Type B pancreatic cell (in vitro differentiated cells): ENCODE measurements at places on chromosomes 3 and 15. TPM values are rescaled to one million over a fixed set of nuclear protein-coding genes. Genes with fewer than 3 reads are reported as not detected.

Gene CCDC13
- total RNA-seq = 0.71 and 2.4 TPM in 2 replicates

GRCh38 chr3:277873-278272 lies 81.3 kb downstream of the CHL1 start:
- H3K4me1 ChIP-seq = no peaks in the 10 kb centered on the region
- no peak for DNase-seq
- no peaks in the 10 kb centered on the region for H3K36me3 ChIP-seq
- H3K4me3 ChIP-seq = no peak overlapping the region
- H3K27ac ChIP-seq = no peak overlapping the region

DNA sequence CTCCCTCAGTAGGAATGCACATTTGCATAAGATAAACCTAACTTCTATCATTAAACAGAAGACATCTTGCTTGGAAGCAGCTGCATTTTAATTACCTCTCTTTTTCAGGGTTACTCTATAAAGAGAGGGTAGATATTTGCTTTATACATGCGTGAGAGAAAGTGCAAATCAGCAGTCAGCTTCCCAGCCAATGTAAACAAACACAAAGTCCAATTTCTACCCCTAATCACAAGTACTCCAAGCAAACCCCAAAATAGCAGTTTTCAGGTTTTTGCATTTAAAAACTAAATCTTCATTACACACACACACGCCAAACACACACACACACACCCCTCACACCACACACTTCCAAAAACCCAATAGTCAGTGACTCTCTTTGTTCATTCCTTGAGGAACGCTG lies 303.9 kb upstream of the ALCAM start:
- no peak overlapping the region for H3K27ac ChIP-seq
- no peak for DNase-seq
- peaks cover 5% of the 10 kb centered on the region for H3K4me1 ChIP-seq
- no peaks in the 10 kb centered on the region for H3K36me3 ChIP-seq

- no peaks in the 10 kb centered on the region for H3K27me3 ChIP-seq
- H3K36me3 ChIP-seq = no peaks in the 10 kb centered on the region
- H3K4me1 ChIP-seq = peaks cover 23% of the 10 kb centered on the region
- H3K4me3 ChIP-seq = no peak overlapping the region
Measured at GRCh38 chr3:149468504-149469212, 5.8 kb upstream of the TM4SF4 start.

Gene FAM107A
- total RNA-seq = 2.9 and 4.5 TPM in 2 replicates

GRCh38 chr3:45993421-45994027 lies 2.1 kb downstream of the FYCO1 start:
- no peak for DNase-seq
- peaks cover 8% of the 10 kb centered on the region for H3K4me1 ChIP-seq

GRCh38 chr15:82177291-82178010 lies 85.1 kb downstream of the EFL1 start:
- no peak overlapping the region for H3K4me3 ChIP-seq
- H3K36me3 ChIP-seq = peaks cover 3% of the 10 kb centered on the region
- peak overlapping the region; percentile 67 for H3K27ac ChIP-seq
- H3K4me1 ChIP-seq = peaks cover 16% of the 10 kb centered on the region

DNA sequence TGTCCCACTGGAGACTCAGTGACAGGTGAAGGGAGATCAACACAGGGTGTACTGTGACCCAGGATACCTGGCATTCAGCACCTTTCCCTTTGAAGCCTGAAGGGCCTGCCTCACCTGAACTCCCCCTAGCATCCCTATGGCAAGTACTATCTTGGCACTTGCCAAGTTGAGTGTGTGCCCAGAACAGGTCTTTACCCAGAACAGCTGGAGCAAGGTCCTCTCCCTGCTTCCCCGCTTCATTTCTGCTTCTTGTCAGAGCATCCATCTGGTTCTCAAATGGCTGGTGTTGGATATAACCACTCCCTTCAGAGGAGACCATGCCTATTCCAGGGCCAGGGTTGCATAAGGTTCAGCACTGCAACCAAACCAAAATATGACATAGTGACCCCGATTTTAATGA lies 73.0 kb downstream of the FAM43A start:
- H3K4me1 ChIP-seq = peaks cover 15% of the 10 kb centered on the region
- no peak for DNase-seq
- H3K36me3 ChIP-seq = no peaks in the 10 kb centered on the region
- H3K4me3 ChIP-seq = no peak overlapping the region
- no peak overlapping the region for H3K27ac ChIP-seq

GRCh38 chr15:92899601-92899947 lies 550 bp upstream of the CHD2 start:
- peak overlapping the region; percentile 97 for H3K4me3 ChIP-seq
- no peak for DNase-seq
- H3K27me3 ChIP-seq = peaks cover 7% of the 10 kb centered on the region
- H3K36me3 ChIP-seq = peaks cover 63% of the 10 kb centered on the region

Gene FANCD2OS
- total RNA-seq = not detected in 2 replicates

GRCh38 chr3:185332026-185332735 lies 30.8 kb upstream of the MAP3K13 start:
- H3K27ac ChIP-seq = peak overlapping the region; percentile 67
- DNase-seq = no peak
- no peaks in the 10 kb centered on the region for H3K27me3 ChIP-seq
- no peak overlapping the region for H3K4me3 ChIP-seq
- H3K4me1 ChIP-seq = peaks cover 8% of the 10 kb centered on the region
- no peaks in the 10 kb centered on the region for H3K36me3 ChIP-seq

GRCh38 chr3:5016211-5017161 lies 37.2 kb downstream of the BHLHE40 start:
- peaks cover 19% of the 10 kb centered on the region for H3K27me3 ChIP-seq
- peaks cover 26% of the 10 kb centered on the region for H3K4me1 ChIP-seq
- H3K4me3 ChIP-seq = peak overlapping the region; percentile 49
- no peaks in the 10 kb centered on the region for H3K36me3 ChIP-seq
- H3K27ac ChIP-seq = peak overlapping the region; percentile 54
- no peak for DNase-seq

- no peak overlapping the region for H3K27ac ChIP-seq
- H3K4me3 ChIP-seq = no peak overlapping the region
- no peak for DNase-seq
- no peaks in the 10 kb centered on the region for H3K4me1 ChIP-seq
Measured at GRCh38 chr3:170259907-170260306, 37.7 kb downstream of the PRKCI start.

DNA sequence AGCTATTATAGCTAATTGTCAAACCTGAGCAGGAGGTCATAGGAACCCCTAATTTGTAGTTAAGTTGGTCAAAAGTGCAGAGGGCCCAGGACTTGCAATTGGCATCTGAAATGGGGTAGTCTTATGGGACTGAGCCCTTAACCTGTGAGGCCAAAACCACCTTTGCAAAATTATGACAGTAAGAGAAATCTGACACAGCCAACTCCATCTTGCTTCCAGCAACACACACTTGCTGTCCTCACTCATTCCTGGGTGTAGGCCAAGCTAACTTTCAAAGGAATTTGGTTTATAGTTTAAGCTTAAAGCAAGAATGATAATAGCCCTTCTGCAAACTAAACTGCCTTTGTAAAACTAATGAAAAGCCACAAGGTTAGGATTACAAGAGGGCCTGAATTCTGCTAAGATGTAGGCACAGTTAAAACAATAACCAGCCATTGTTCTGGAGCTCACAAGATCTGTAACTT lies 57.6 kb upstream of the FRMD4B start:
- peaks cover 12% of the 10 kb centered on the region for H3K4me1 ChIP-seq
- H3K4me3 ChIP-seq = no peak overlapping the region
- no peak for DNase-seq
- H3K27me3 ChIP-seq = no peaks in the 10 kb centered on the region
- H3K27ac ChIP-seq = no peak overlapping the region
- no peaks in the 10 kb centered on the region for H3K36me3 ChIP-seq

DNA sequence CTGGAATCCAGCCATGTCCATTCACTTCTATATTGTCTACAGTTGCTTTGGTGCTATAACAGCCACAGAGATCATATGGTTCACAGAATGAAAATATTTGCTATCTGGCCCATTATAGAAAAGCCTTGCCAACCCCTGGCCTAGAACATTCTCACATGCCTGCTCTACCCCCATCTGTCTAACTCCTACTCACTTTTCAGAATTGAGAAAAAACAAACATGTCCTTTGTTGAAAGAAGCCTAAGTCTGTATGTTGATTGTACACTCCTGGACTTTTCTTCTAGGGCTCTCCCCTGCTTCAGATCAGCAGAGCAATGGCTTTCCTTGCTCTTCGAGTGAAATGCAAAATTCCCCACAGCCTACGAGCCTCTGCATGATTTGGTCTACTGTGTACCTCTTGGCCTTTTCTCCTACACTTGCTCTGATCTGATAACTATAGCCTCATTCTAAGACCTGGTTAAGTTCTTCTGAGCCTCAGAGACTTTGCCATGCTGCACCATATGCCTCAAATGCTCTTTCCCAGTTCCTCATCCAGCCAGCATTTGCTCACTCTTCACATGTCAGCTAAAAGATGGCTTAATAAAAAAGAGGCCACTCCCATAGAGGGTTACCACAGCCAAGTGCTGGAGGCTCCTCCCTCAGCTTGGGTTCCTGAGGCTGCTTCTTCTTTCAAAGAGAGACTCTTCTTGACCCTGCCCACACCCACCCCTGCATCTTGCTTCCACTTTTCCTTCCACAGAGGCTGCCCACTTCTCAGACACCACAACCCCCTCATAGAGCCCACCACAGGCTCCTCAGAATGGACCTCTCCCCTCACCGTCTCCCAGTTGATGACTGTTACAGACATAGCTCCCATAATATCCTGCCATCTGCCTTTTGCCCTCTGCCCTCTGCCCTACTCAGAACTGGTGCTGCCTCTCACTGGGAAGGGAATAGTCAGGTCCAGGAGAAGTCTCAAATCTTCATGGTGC lies 22.9 kb upstream of the DCLK3 start:
- peaks cover 16% of the 10 kb centered on the region for H3K27me3 ChIP-seq
- no peak overlapping the region for H3K4me3 ChIP-seq
- no peak for DNase-seq

DNA sequence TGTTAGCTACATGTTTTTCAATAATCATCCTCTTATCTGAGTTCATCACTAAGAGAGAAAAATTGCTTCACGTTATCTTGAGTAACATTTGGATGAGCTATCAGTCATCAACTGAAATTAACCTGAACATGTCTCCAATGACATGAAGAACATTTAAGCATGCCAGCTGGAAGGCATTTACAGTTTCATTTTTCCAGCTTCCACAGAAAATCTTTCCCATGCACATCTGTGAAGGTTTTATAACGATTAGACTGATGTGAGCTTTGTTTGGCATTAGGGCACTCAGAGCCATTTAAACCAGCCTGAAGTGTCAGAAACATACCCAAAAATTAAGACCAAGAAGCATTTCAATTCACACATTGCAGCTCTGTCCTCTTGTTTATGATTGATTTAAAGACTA lies 235.8 kb upstream of the ARHGEF26 start:
- H3K27me3 ChIP-seq = no peaks in the 10 kb centered on the region
- H3K4me1 ChIP-seq = no peaks in the 10 kb centered on the region
- no peaks in the 10 kb centered on the region for H3K36me3 ChIP-seq
- H3K4me3 ChIP-seq = no peak overlapping the region
- no peak overlapping the region for H3K27ac ChIP-seq

GRCh38 chr15:92661069-92661468 lies 5.5 kb upstream of the FAM174B start:
- no peak for DNase-seq
- H3K27me3 ChIP-seq = peaks cover 10% of the 10 kb centered on the region
- no peak overlapping the region for H3K4me3 ChIP-seq
- peaks cover 22% of the 10 kb centered on the region for H3K4me1 ChIP-seq

DNA sequence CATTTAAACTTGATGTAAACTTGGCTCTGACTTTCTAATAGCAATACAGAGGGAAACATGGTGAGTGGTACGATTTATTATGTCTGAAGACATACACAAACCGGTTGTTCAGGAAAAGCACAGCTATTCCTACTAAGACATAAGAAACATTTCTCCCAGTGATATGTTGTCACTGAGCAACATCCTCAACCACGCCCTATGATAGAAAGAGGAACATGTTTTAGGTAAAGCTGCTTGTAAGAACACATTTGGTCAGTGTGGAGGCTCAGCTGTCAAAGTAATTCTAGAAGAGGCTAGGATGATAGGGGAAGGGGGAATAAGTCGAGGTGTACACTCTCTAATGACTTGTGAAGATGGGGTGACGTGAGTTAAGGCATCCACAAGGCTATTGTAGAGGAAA lies 42.7 kb upstream of the B3GNT5 start:
- peak overlapping the region; percentile 44 for H3K4me3 ChIP-seq
- peaks cover 3% of the 10 kb centered on the region for H3K36me3 ChIP-seq
- peaks cover 21% of the 10 kb centered on the region for H3K4me1 ChIP-seq
- no peaks in the 10 kb centered on the region for H3K27me3 ChIP-seq
- H3K27ac ChIP-seq = peak overlapping the region; percentile 93

GRCh38 chr3:13656584-13657301 lies 107.8 kb downstream of the FBLN2 start:
- DNase-seq = no peak
- H3K4me3 ChIP-seq = no peak overlapping the region
- H3K27ac ChIP-seq = no peak overlapping the region
- H3K27me3 ChIP-seq = peaks cover 43% of the 10 kb centered on the region
- H3K4me1 ChIP-seq = peaks cover 17% of the 10 kb centered on the region
- H3K36me3 ChIP-seq = no peaks in the 10 kb centered on the region

Gene TMEM266
- 2.3 and 2.8 TPM in 2 replicates for total RNA-seq

DNA sequence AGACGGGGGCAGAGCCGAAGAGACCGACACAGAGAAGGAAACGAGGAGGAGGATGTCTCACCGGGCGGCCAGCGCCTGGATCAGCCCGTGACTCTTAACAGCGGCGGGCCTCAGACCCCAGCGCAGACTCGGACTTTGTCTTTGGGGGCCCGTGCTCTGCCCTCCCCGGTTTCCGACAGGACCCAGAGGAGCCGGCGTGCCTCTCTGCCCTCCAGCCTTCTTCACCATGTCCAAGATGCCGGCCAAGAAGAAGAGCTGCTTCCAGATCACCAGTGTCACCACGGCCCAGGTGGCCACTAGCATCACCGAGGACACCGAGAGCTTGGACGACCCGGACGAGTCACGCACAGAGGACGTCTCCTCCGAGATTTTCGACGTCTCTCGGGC lies 1.0 kb downstream of the TSC22D2 start:
- H3K27me3 ChIP-seq = no peaks in the 10 kb centered on the region
- peak overlapping the region; percentile 95 for H3K27ac ChIP-seq
- H3K36me3 ChIP-seq = peaks cover 24% of the 10 kb centered on the region
- DNase-seq = no peak
- H3K4me3 ChIP-seq = peak overlapping the region; percentile 98
- peaks cover 23% of the 10 kb centered on the region for H3K4me1 ChIP-seq

DNA sequence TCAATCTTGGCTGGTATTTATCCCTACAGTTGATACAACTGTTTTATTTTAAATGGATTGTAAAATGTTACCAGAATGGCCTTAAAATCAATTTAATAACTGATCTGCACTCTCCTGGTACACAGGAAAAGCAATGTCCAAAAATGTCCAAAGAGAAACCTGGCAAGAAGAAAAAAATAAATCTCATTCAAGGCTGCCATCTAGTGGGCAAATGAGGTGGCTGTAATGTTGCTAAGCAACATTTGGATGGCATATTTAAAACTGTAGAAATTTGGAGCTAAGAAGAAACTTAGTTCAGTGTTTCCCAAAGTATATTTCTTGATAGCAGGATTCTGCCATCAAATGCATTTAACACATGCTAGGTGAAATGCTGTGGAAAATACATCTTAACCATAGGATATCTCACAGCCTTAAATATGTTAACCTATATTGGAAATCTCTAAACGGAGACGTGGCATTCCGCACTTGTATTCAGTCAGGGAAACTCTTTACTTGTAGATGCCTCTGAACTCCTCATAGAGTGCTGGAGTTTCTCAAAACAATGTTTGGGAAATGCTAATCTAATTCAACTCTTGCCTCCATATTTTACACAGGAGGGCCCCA lies 216.8 kb downstream of the ERC2 start:
- no peaks in the 10 kb centered on the region for H3K36me3 ChIP-seq
- H3K27me3 ChIP-seq = no peaks in the 10 kb centered on the region
- H3K27ac ChIP-seq = no peak overlapping the region
- H3K4me3 ChIP-seq = no peak overlapping the region
- no peak for DNase-seq

GRCh38 chr3:36201546-36201945 lies 178.8 kb upstream of the STAC start:
- no peak overlapping the region for H3K4me3 ChIP-seq
- no peak overlapping the region for H3K27ac ChIP-seq
- H3K36me3 ChIP-seq = no peaks in the 10 kb centered on the region
- H3K27me3 ChIP-seq = peaks cover 12% of the 10 kb centered on the region
- H3K4me1 ChIP-seq = peaks cover 8% of the 10 kb centered on the region
